ENCODE measurements at places on chromosomes 1 and 21. TPM values are rescaled to one million over a fixed set of nuclear protein-coding genes. Genes with fewer than 3 reads are reported as not detected.

The KMO gene
- polyA plus RNA-seq: 1.8 TPM

The CLCNKA gene
- not detected for polyA plus RNA-seq

The AMIGO1 gene
- polyA plus RNA-seq: 1.6 TPM

The RRP15 gene
- polyA plus RNA-seq: 1.6 TPM

The SLAMF8 gene
- polyA plus RNA-seq: 4.4 TPM

The PEF1 gene
- polyA plus RNA-seq: 72.2 TPM

The KCNK1 gene
- polyA plus RNA-seq: 29.5 TPM

The NEXN gene
- 7.6 TPM for polyA plus RNA-seq

The OR2T29 gene
- polyA plus RNA-seq: not detected

The MEX3A gene
- 1.5 TPM for polyA plus RNA-seq

The RORC gene
- 15.2 TPM for polyA plus RNA-seq
